ENCODE measurements at places on chromosomes 1 and 21.
A peak's percentile ranks its signal among the peaks of the same experiment; 100 is the strongest.

GRCh38 chr1:85289848-85290335 lies 13.5 kb upstream of the BCL10 start:
- DNase-seq = no peak

DNA sequence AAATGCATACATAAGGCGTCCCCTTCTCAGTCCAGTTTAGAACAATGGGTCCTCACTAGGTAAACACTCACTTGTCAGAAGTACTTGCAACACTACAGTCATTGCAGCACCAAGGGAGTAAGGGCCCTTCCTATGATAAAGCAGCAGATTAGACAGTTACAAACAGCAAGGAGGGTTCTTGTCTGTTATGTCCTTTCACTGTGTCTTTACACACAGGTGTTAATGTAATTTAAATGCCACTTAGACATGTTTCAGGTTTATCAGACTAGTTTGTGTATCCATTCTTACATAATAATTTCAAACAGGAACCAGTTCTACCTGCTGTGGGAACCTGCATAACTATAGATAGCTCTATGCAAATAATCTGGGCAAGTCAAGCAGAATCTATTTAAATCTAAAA lies 105.6 kb upstream of the USH2A start:
- DNase-seq = no peak

- DNase-seq = no peak
Measured at GRCh38 chr21:33339135-33339534, 14.4 kb downstream of the IFNAR1 start.

GRCh38 chr1:179094818-179095217 lies 12.9 kb downstream of the TOR3A start:
- DNase-seq = no peak

DNA sequence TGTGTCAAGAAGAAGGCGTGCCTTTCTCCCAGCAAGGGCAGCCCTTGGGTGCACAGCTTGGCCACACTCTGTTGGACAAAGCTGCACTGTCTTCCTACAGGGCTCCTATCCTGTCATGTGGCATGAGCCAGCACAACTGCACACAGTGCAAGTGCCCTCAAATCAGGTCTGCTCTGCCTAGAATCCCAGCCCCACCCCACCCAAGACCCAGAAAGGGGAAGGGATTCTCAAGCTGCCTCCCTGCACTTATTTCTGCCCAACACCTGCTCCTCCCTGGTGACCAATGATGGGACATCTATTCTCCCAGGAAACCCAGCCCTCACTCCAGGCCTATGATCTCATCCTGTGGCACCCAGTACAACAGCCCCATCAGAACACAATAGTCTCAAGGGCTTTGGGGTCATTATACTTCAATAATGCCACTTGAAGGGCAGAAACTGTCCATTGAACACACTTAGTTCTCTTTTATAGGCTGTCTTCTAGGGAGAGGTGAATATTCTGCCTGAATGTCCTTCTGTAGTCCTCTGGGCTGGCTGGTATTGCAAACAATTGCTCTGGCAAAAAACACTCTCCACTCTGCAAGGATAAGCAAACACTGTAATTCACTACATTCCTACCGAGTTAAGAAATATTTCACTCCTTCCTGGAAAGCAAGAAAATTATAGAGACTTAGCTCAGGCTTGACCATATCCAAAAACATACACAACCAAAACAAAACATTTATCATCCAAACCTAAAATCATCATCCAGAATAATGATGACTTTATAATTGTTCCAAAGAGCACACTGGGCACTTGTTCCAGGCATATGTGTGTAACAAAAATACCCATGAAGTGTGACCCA lies 43.1 kb upstream of the IGSF3 start:
- DNase-seq = no peak

GRCh38 chr1:61961009-61961408 lies 218.7 kb downstream of the PATJ start:
- DNase-seq = no peak

- no peak for DNase-seq
Measured at GRCh38 chr21:36549470-36549869, 69.5 kb upstream of the CLDN14 start.

- no peak for DNase-seq
Measured at GRCh38 chr1:16984717-16985116, 4.3 kb upstream of the MFAP2 start.

GRCh38 chr1:219757890-219758289 lies 145.0 kb upstream of the ZC3H11B start:
- no peak for DNase-seq

DNA sequence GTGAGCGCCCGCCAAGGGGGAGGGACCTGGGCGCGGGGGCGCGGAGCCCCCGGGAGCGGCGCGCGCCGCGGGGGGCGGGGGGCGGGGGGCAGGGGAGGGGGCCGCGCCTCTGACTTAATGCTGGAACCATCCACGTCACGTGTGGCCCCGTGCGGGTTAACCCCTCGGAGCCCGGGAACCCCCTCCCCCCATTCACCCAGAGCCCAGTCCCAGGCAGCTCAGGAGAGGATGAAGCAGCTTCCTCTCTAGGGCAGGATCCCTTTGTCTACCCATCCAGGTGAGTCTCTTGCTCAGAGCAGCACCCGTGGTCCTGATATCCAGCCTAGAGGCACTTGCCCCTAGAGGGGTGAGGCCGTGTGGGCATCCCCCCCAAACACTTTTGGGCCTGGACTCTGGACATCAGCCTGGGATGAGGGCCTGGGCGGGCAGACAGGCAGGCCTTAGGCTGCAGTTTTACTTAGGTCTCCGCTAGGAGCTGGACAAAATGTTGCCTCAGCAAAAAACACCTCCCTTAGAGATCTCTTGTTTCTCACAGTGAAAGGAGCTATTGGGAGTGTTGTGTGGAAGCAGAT lies at the start of gene ALX3:
TSS of gene ALX3 (minus strand) at position 2 of the 572 bp plus-strand sequence. CDS start 60 bp downstream, outside the sequence.
- peak; percentile 19 for DNase-seq

GRCh38 chr1:14100919-14101318 lies 400.9 kb downstream of the PRDM2 start:
- DNase-seq = no peak

DNA sequence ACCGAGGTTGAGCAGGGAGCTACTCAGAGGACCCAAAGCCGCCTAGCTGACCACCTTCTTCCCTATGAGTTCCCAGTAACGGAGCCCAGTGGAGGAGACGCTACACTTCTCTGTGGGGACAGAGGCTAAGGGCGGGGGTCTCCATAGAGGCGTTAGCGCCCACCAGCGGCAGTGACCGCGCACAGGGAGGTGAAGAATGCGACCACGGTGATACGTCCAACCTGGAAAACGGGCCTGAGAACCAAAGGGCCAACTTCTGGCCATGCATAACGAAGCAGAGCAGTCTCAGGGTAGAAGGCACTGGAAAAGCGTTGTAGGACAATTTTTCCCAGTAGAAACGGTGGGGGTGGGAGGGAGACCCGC lies 400 bp upstream of the COG2 start:
- no peak for DNase-seq

DNA sequence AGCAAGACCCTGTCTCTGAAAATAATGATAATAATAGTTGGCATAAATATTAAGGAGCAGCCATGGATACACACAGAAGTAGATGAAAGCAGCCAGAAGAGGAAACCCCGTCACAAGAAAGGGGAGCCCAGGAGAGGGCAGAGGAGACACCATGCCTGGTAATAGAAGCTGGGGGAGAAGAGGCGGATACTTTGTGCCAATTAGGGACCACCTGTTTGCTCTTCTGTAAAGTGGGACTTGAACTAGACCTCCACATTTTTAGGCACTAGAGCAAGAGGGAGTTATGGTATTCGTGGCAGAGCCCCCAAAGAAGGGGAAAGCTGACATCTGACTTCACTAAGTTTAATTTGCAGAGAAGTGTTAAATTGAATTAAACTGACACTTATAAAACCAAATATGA lies 12.5 kb downstream of the CELA2B start:
- no peak for DNase-seq

GRCh38 chr1:25065321-25065721 lies 135.2 kb upstream of the RUNX3 start:
- no peak for DNase-seq

DNA sequence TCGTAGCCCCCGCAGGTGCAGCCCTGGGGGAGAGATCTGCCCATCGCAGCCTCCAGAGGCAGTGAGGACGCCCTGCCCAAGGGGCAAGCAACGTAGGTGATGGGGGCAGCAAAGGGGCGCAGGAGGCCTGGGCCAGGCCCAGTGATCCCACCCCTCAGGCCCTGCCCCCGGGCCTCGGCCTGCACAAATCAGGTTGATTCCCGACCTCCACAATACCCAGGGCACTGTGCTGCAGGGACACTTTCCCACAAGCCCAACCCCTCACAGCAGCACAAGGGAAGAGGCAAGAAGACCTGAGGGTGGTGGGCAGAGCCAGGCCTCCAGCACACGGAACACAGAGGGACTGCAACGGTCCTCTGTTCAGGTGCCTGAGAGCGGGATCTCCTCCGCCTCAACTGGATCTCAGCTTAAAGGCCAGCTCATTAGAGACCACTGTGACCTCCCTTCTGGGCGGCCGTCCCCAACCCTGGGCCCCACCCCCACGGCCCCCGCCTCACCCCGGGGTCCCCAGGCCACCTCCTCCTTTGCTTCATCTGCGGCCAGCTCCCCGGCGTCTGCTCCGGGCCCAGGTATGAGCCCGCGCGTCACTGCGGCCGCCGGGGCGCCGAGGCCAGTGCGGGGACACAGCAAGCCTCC lies 812 bp upstream of the ARF1 start:
- no peak for DNase-seq

- DNase-seq = no peak
Measured at GRCh38 chr1:160925652-160926244, 28.9 kb downstream of the ITLN2 start.

DNA sequence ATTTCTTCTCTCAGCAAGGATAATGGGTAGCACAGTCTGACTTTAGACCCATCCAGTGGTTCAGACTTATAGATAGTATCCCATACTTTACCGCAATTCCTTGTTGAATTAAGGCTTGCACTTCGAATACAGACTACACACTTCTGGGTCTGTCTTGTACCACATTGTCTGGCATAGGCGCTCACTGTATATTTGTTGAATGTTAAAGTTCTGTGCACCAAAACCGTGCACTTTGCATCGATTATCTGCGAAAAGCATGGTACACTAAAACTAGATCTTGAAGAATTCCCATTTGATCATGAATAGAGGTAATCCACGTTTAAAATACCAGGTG lies 556 bp upstream of the RYR2 start:
- DNase-seq = no peak

DNA sequence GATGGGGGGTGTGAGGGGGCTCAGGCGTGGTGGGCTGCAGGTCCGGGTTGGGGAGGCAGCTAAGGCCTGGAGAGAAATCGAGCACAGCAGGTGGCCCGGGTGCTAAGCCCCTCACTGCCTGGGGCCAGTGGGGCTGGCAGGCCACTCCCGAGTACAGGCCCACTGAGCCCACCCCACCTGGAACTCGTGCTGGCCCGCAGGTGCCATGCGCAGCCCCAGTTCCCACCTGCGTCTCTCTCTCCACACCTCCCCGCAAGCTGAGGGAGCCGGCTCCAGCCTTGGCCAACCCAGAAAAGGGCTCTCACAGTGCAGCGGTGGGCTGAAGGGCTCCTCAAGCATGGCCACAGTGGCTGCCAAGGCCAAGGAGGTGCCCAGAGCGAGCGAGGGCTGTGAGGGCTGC lies 1047.1 kb upstream of the ADGRL4 start:
- DNase-seq = no peak

GRCh38 chr21:36471254-36471723 lies 8.6 kb downstream of the CLDN14 start:
- no peak for DNase-seq

DNA sequence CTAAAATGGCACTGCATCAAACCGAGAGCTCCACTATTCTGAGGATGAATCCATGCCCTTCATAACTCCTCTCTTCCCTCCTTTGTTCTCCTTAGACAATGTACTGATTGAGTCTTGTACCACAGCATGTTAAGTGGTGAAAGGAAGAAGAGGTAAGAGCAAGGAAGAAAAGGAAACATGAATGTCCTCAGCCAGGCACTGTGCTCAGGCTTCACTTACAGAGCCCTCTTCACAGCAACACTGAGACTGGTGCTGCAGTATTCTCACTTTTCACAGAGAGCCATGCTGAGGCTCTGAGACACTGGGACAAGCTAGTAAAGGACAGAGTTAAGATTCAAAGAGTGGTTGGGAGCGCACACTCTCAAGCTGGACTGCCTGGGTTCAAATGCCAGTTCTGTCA lies 143.5 kb downstream of the AKT3 start:
- no peak for DNase-seq

- DNase-seq = no peak
Measured at GRCh38 chr21:26072666-26073615, 97.6 kb downstream of the APP start.

DNA sequence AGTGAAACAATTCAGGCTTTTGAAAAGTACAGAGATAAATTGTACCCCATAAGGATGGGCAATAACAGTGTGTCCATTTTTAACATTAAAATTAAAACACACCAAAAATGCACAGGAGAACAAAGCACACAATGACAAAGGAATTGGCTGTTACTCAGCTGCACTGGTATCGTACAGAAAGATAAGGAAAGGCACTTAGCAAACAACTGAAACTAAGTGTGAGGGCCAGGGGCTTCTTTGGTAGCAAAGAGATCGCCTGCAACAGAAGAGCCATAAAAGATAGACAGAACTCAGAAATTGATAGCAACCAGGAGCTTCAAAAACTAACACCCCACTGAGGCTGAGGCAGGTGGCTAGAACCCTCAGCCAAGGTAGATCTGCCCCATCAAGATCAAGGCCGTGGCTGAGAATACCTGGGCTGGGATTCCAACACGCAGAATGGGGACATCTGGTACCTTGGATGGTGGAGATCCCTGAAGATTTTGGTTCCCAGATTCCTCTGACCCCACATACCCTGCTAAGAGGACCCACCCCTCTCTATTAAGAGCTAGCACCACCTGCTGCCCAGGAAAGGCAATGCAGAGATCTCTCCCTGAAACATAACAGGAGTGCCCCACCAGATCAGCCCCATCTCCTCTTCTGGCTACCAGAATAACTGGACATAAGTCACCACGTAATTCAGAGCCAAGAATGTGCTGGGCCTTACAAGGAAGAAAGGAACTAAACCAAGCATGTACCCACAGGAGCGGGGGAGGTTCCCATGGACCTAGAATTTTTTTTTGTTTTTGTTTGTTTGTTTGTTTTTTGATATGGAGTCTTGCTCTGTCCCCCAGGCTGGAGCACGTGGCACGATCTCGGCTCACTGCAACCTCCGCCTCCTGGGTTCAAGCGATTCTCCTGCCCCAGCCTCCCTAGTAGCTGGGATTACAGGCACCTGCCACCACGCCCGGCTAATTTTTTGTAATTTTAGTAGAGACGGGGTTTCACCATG lies 16.2 kb downstream of the PLEKHO1 start:
- DNase-seq = peak; percentile 38

DNA sequence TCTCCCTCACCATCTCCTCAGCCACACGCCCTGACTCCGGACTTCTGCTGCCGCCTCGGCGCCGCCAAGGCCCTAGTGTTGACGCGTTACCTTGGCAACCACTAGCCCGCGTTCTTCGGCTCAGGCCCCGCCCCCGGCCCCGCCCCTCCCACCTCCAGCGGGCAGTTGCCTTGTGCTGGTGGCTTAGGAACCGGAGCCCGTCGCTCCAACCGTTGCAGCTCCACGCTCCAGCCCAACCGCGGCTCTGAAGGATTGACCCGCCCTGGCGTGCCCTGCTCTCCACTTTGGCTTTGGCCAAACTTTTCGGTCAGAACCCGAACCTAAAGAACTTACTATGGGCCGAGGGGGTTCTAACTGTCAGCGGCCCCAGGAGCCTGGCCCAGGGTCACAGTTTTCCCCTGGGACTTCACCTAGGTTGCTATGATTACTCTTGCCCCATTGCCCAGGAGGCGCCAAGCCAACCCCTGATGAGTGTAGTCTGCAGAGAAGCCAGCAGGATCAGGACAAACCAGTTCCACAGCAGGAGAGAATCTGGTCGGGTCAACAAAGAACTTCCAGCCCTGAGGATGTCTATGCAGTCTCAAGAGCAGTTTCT lies at the start of gene CFAP45:
TSS of gene CFAP45 (minus strand) at position 80 of the 595 bp plus-strand sequence. CDS start at position 13, 67 bp downstream.
- peak; percentile 69 for DNase-seq

All from NCI-H748 treated with DMSO at 0.1 percent for 48 hours (cell line).